ENCODE measurements at places on chromosomes 7 and 10.
A peak's percentile ranks its signal among the peaks of the same experiment; 100 is the strongest.

DNA sequence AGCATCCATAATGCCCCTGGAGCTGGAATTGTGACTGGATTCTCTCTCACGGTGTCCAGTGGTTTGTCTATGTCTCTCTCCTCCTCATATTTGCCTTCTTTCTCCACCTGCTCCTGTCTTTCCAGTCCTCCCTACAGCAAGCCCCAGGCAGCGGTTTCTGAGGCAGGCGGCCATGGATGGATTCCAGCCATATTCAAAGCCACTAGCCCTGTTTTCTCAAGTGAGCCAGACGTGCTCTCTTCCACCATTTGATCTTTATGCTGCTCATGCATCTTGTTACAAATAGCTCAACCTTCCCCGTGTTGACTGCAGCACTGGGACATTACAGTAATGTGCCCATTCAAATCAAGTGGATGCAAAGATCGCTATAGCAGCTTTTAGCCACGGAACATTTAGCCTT, 387.2 kb upstream of the PODXL start:
- DNase-seq, result no peak

- DNase-seq, result no peak
Observed at GRCh38 chr10:67837541-67838314, at the start of gene DNAJC12. TSS of gene DNAJC12 (minus strand) at chr10:67838188. CDS start at chr10:67838011, 177 bp downstream.

- no peak for DNase-seq
Observed at GRCh38 chr10:49499305-49499851, 39.5 kb downstream of the ERCC6 start.

- DNase-seq, result peak; percentile 49
Observed at GRCh38 chr10:43407148-43407575, 1.8 kb downstream of the HNRNPF start.

GRCh38 chr7:139916717-139917395, 87.8 kb downstream of the TBXAS1 start:
- no peak for DNase-seq

DNA sequence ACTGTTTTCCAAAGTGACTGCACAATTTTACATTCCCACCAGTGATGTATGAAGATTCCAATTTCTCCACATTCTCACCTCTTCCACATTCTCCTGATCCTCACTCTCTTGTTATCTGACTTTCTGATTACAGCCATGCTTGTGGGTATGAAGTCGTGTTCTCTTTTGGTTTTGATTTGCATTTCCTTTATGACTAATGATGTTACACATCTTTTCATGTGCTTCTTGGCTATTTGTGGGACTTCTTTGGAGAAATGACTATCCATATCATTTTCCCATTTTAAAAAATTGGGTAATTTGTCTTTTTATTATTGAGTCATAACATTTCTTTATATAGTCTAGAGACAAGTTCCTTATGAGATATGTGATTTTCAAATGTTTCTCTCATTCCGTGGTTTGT, 10.5 kb upstream of the GIMAP8 start:
- no peak for DNase-seq

- no peak for DNase-seq
Observed at GRCh38 chr7:151552352-151553028, 32.8 kb upstream of the RHEB start.

DNA sequence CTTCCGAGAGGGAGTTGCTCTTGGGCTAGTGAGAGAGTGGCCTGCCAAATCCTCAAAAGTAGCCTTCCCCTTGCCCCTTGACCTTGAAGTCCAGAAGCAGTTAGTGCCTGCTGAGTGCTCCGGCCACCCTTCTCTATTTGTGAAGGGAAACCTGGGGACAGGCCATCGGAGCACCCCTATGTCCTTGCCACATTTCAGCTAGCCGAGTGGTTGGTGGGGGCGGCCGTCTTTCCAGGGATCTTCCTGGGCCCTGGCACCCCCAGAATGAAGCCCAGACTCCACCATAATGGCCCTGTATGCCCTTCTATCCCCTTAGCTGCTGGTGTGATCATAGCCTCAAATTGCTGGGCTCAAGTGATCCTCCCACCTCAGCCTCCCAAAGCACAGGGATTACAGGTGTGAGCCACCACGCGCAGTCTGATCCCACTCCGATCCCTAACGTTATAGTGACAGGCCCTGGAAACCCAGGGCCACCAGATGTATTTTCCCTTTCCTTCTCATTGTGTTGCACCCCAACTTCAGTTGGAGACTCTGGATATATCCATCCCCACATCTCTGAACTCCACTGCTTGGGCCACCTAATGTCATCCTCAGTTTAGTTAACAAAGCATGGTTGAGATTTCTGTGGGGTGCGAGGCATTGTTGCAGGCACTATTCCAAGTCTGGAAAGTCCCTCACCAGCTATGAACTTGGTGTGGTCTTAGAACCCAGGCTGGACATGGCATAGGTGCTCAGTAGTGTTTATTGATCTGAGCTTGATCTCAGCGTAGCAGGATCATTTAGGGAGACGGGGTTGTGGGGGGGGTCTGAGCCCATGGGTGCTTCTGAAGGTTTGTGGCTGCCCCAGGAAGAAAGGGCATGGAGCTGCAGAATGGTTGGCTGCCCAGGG, 1.6 kb downstream of the TSPAN14 start:
- DNase-seq, result no peak

- DNase-seq, result peak; percentile 44
Observed at GRCh38 chr10:6173203-6173602, 29.5 kb upstream of the PFKFB3 start.

GRCh38 chr7:17408904-17409290, 110.4 kb downstream of the AHR start:
- no peak for DNase-seq

GRCh38 chr7:23672033-23672432, 8.0 kb upstream of the FAM221A start:
- no peak for DNase-seq

- no peak for DNase-seq
Observed at GRCh38 chr7:105678811-105679495, 97.7 kb upstream of the EFCAB10 start.

- no peak for DNase-seq
Observed at GRCh38 chr7:153696242-153696641, 356.0 kb upstream of the DPP6 start.

DNA sequence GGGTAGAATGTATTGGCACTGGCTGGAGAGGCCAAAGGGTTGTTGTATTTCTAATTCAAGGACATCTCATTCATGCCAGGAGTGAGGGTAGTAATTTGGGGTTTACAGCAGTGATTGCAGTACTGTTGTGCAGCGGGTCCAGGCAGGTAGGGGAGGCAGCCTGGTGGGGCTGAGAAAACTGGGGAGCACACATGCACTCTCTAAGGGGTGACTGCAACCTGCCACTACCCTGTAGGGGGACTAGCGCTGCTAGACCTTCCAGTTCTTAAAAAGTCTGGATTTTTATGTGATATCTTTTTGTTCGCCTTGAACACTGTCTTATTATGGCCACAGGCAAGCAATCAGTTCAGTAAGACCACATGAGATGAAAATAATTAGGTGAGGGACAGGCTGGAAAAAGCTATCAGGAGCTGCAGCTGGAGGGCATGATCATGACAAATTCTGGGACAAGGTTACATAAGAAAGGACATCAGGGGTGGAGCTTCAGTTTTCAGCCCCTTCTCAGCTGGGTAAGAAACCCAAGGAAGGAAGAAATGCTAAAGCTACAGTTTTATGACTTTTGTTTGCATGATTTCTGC, 149.0 kb downstream of the ARHGAP21 start:
- no peak for DNase-seq

- DNase-seq, result no peak
Observed at GRCh38 chr7:122864016-122864415, 22.2 kb downstream of the CADPS2 start.

- no peak for DNase-seq
Observed at GRCh38 chr10:122730238-122730637, 30.6 kb upstream of the C10orf120 start.
